ENCODE measurements at places on chromosomes 12 and 14. TPM values are rescaled to one million over a fixed set of nuclear protein-coding genes. Genes with fewer than 3 reads are reported as not detected.

TIMM9 gene
- polyA plus RNA-seq = 43.0 TPM

GRCh38 chr12:21666722-21667121 lies 9.1 kb upstream of the LDHB start:
- H3K27me3 ChIP-seq = no peaks in the 10 kb centered on the region
- no peak for DNase-seq
- H3K27ac ChIP-seq = no peak overlapping the region
- H3K36me3 ChIP-seq = no peaks in the 10 kb centered on the region
- H3K4me3 ChIP-seq = no peak overlapping the region

DNA sequence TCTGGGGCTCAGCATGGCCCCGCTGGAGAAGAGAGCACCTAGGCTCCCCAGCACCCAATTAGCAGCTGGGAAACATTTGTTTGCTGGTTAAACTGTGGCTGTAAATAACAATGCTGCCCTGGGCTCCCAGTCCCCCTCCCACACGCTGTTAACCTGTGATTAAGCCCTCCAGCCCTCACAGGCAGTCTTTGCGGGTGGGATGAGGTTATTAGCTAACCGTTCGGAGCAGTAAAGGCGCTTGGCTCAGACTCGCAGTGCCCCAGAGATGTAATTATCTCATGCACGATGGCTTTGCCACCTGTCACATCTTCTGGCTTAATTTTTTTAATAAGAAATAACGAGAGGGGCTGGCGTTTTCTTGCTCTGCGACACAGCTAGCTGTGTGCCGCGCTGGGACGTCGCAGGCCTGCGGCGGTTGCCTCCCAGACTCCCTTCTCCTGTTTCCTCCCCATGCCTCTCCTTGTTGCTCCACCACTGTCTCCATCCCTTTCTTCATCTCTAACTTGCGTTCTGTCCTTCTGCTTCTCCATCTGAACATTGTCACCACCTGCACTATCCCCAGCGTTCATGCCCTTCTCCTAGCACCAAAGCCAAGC lies 239.2 kb upstream of the FKBP4 start:
- H3K4me3 ChIP-seq = no peak overlapping the region
- H3K4me1 ChIP-seq = no peaks in the 10 kb centered on the region
- no peak for DNase-seq
- H3K36me3 ChIP-seq = no peaks in the 10 kb centered on the region
- no peaks in the 10 kb centered on the region for H3K27me3 ChIP-seq

- H3K4me3 ChIP-seq = no peak overlapping the region
- H3K27me3 ChIP-seq = no peaks in the 10 kb centered on the region
- H3K27ac ChIP-seq = no peak overlapping the region
- H3K36me3 ChIP-seq = no peaks in the 10 kb centered on the region
- no peak for DNase-seq
Observed at GRCh38 chr12:623172-623864, 39.9 kb downstream of the NINJ2 start.

DNA sequence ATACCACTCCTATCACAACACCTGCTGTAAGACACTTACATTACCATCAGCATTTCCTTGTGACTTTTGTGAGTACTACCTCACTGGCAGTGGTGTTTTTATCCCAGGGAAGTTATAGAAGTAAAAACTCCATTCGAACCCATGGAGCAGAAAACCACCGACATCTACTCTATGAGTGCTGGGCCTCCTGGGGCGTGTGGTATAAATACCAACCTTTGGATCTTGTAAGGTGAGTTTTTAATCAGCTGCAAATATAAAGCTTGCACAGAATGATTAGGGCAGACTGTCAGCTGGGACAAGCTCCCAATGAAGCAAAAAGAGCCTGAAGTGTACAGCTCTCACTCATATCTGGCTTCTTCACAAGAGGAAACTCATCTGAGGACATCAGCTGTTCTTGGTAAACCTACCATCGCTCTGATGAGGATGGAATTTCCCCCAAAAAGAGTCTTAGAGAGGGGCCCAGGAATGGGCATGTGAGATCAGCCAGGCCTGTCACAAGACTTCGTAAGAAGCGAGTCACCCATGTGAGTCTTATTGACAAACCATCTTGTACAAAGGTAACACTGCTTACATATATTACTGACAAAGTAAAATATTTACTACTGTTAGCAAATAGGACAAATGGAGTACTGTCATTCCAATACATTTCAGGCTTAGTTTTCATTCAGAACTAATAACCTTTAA lies 170.0 kb downstream of the SLC5A8 start:
- H3K27ac ChIP-seq = no peak overlapping the region
- H3K27me3 ChIP-seq = no peaks in the 10 kb centered on the region
- H3K4me3 ChIP-seq = no peak overlapping the region
- H3K36me3 ChIP-seq = no peaks in the 10 kb centered on the region

GRCh38 chr12:108788076-108788782 lies 56.9 kb upstream of the CORO1C start:
- no peaks in the 10 kb centered on the region for H3K27me3 ChIP-seq
- no peak overlapping the region for H3K27ac ChIP-seq
- peaks cover 54% of the 10 kb centered on the region for H3K36me3 ChIP-seq
- H3K4me3 ChIP-seq = no peak overlapping the region
- H3K4me1 ChIP-seq = no peaks in the 10 kb centered on the region
- DNase-seq = no peak

SMCO2 gene
- polyA plus RNA-seq = 0.88 TPM

GRCh38 chr14:38238878-38239277 lies 17.0 kb downstream of the CLEC14A start:
- no peaks in the 10 kb centered on the region for H3K36me3 ChIP-seq
- no peaks in the 10 kb centered on the region for H3K4me1 ChIP-seq
- H3K4me3 ChIP-seq = no peak overlapping the region
- H3K27me3 ChIP-seq = no peaks in the 10 kb centered on the region

- H3K4me3 ChIP-seq = no peak overlapping the region
- no peak overlapping the region for H3K27ac ChIP-seq
- H3K4me1 ChIP-seq = no peaks in the 10 kb centered on the region
- no peaks in the 10 kb centered on the region for H3K36me3 ChIP-seq
- DNase-seq = no peak
- no peaks in the 10 kb centered on the region for H3K27me3 ChIP-seq
Observed at GRCh38 chr14:54866588-54866987, 36.0 kb downstream of the GCH1 start.

- H3K4me3 ChIP-seq = no peak overlapping the region
- H3K27ac ChIP-seq = no peak overlapping the region
Observed at GRCh38 chr12:107917912-107918800, 143.7 kb downstream of the ASCL4 start.

MORN3 gene
- 0.24 TPM for polyA plus RNA-seq

PLEKHG7 gene
- not detected for polyA plus RNA-seq

GRCh38 chr12:119876761-119877638 lies at the start of gene CIT:
TSS of gene CIT (minus strand) at chr12:119877320. CDS start at chr12:119876168, 1,152 bp downstream.
- H3K27ac ChIP-seq = no peak within 1 kb of the TSS
- H3K4me3 ChIP-seq = peak within 1 kb of the TSS; percentile 49
- peak; percentile 88 for DNase-seq

DNA sequence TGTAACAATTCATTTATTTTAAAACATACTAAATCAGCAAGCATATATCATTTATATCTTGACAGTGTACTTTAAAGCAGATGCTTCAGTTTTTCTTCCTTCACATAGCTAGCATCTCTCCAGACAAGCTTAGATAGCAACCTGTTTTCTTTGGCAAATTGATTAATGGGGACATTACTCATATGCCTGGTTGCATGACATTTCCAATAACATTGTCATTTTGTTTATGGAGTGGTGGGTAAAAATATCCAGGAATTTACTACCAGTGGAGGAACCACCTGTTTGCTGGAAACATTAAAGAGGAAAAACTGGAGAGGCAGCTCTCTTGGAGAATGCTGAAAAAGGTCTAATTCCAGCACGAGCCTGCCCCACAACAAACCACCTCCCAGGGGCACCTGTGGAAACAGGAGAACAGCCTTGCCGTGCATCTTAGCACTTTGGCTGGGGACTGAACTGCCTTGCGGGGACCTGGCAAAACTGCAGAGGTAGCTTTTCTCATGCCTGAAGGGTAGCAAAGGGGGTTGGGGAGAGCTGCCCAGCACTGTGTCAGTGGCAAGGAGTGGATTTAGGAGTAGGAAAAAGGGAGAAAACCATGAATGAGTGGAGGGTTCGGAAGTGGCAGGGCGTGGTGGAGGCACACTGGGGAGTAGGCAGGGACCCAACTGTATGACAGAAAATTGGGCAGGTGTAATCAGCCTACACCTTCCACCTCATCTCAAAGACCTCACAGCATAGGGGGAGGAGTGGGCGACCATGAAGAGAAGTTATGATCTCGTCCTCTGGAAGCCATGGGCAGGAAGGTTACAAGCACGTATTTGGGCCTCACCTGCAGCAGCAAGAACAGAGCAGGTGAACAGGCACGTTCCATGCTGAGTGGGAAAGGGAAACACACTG lies 11.7 kb upstream of the CREBL2 start:
- H3K36me3 ChIP-seq = no peaks in the 10 kb centered on the region
- peak overlapping the region; percentile 92 for H3K27ac ChIP-seq
- DNase-seq = no peak
- H3K4me3 ChIP-seq = no peak overlapping the region

- no peaks in the 10 kb centered on the region for H3K36me3 ChIP-seq
- H3K27me3 ChIP-seq = no peaks in the 10 kb centered on the region
- no peak overlapping the region for H3K4me3 ChIP-seq
- H3K27ac ChIP-seq = no peak overlapping the region
- H3K4me1 ChIP-seq = no peaks in the 10 kb centered on the region
Observed at GRCh38 chr14:32102152-32102787, 25.2 kb downstream of the ARHGAP5 start.

ADAM21 gene
- 0.10 TPM for polyA plus RNA-seq

PIP4K2C gene
- 8.1 TPM for polyA plus RNA-seq

- H3K4me1 ChIP-seq = no peaks in the 10 kb centered on the region
- H3K36me3 ChIP-seq = no peaks in the 10 kb centered on the region
- no peak overlapping the region for H3K27ac ChIP-seq
- no peak overlapping the region for H3K4me3 ChIP-seq
Observed at GRCh38 chr12:98453492-98453891, 61.9 kb upstream of the TMPO start.

- H3K27me3 ChIP-seq = no peaks in the 10 kb centered on the region
- H3K27ac ChIP-seq = peak overlapping the region; percentile 74
- peak overlapping the region; percentile 31 for H3K4me3 ChIP-seq
- peak; percentile 89 for DNase-seq
- H3K4me1 ChIP-seq = peaks cover 25% of the 10 kb centered on the region
- no peaks in the 10 kb centered on the region for H3K36me3 ChIP-seq
Observed at GRCh38 chr12:63955831-63956666, 111.5 kb downstream of the SRGAP1 start.

KSR2 gene
- polyA plus RNA-seq = 1.4 TPM

GRCh38 chr12:106739318-106739717 lies 35.2 kb upstream of the RIC8B start:
- H3K27ac ChIP-seq = no peak overlapping the region
- H3K27me3 ChIP-seq = no peaks in the 10 kb centered on the region
- DNase-seq = no peak
- H3K4me3 ChIP-seq = no peak overlapping the region
- no peaks in the 10 kb centered on the region for H3K36me3 ChIP-seq
- H3K4me1 ChIP-seq = peaks cover 7% of the 10 kb centered on the region

CD163L1 gene
- polyA plus RNA-seq = 3.2 TPM

TEX52 gene
- polyA plus RNA-seq = not detected

GRCh38 chr14:59755409-59756135 lies 115.0 kb downstream of the RTN1 start:
- no peaks in the 10 kb centered on the region for H3K27me3 ChIP-seq
- no peak for DNase-seq
- no peaks in the 10 kb centered on the region for H3K4me1 ChIP-seq
- no peak overlapping the region for H3K4me3 ChIP-seq
- H3K36me3 ChIP-seq = no peaks in the 10 kb centered on the region

DNA sequence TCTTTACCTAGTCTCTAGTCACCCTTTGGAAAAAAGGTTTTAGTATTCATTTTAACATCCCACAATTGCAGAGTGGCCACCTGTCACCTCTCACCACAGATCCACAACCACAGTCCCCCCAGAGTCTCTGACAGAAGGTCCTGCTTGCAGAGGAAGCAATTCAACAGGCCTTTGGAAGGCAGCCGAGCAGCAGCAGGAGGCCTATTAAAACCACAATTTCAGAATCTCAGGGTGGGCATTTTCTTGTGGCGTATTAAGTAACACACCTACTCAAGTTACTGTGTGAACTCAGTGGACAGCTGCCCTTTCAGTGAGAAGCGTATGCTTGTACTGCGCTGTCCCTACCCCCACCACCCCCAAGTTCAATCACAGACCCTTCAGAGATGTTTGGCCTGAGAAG lies 234.0 kb upstream of the HMGA2 start:
- DNase-seq = no peak
- H3K27ac ChIP-seq = no peak overlapping the region
- H3K36me3 ChIP-seq = no peaks in the 10 kb centered on the region

CACNA1C gene
- polyA plus RNA-seq = 2.0 TPM

MAP1LC3B2 gene
- polyA plus RNA-seq = 1.3 TPM

GRCh38 chr12:15152868-15153267 lies 68.3 kb downstream of the RERG start:
- no peak overlapping the region for H3K4me3 ChIP-seq
- H3K27ac ChIP-seq = peak overlapping the region; percentile 57
- peaks cover 48% of the 10 kb centered on the region for H3K4me1 ChIP-seq
- H3K36me3 ChIP-seq = no peaks in the 10 kb centered on the region

ESR2 gene
- 5.0 TPM for polyA plus RNA-seq

DNA sequence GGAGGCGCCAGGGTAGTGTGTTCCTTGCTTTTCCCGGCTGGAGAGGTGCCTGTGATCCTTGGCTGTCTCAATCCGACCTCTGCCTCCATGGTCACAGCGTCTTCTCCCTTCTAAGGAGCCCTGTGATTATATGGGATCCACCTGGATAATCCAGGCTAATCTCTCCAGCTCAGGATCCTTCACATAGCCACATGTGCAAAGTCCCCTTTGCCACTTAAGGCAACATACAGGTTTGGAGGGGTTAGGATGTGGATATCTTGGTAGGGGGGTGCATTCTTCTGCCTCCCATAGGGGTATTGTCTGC lies 1.2 kb upstream of the HVCN1 start:
- no peak overlapping the region for H3K4me3 ChIP-seq
- H3K27ac ChIP-seq = no peak overlapping the region
- H3K27me3 ChIP-seq = no peaks in the 10 kb centered on the region
- peaks cover 6% of the 10 kb centered on the region for H3K4me1 ChIP-seq
- H3K36me3 ChIP-seq = no peaks in the 10 kb centered on the region

MIP gene
- 0.17 TPM for polyA plus RNA-seq

DNA sequence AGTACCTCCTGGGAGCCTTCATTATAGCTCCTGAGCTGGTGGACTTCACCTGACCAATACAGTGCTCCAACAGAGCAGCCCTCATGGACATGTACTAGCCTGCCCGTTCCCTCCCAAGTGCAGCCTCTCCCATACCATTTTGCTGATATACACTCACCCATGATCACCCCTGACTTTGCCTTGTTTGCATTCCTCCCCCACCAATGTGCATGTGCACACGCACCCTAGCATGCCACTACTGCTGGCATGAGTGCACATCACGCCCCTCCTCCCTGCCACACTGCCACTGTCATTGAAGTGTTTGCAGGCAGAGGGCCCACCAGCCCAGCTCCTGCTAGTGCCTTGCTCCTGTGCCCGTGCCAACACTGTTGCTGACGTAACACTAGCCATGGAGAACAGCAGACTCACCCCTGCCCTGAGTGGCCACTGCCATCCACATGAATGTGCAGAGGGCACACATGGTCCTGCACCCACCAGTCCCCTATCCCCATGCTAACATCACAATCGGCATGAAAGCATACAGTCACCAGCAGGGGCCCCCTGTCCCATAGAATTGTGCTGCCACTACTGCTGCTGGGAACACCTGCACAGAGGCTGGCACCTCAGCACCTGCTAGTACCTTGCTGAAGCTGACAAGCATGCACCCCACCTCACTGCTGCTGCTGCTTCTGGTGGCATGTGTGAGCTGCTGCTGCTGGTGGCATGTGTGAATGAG lies 110.3 kb downstream of the SINHCAF start:
- H3K4me1 ChIP-seq = no peaks in the 10 kb centered on the region
- no peak overlapping the region for H3K27ac ChIP-seq
- no peaks in the 10 kb centered on the region for H3K36me3 ChIP-seq
- no peaks in the 10 kb centered on the region for H3K27me3 ChIP-seq

All from adrenal gland (tissue), 19 donors.